GM13977 (cell line): ENCODE measurements at places on chromosomes 7 and 10.

- DNase-seq = no peak
Measured at GRCh38 chr7:42671627-42672026, 240.2 kb downstream of the C7orf25 start.

DNA sequence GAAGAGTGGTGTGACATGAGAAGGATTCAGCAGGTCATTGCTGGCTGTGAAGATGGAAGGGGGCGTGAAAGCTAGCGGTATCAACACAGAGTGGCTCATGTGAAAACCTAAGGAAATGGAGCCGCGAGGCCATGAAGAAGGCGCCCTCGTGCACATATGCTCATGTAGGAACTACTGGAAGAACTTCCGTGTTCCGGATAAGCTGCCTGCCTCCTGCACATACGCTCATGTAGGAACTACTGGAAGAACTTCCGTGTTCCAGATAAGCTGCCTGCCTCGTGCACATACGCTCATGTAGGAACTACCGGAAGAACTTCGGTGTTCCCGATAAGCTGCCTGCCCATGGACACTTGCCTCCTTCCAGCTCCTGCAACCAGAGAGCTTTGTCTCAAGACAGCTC is 179.1 kb downstream of the SDK1 start:
- no peak for DNase-seq

DNA sequence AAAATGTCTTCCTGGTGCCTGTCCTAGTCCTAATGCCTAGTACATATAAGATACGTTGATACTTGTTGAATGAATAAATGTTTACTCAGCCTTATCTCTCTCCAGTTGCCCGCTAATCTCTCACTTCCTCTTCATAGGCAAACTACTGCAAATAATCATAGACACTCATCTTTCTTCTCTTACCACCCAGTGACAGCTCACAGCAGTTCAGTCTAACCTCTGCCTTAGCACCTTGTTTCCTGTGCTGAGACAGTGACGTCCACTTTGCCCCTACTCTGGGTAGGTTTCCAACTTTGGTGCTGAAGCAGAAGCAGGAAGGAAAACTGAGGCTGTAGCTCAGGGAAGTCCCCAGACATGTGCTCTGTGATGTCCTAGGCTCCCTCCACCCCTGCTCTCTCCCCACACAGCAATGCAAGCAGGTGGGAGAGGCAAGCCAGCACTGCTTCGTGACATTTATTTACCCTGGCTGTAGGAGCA is 45.5 kb upstream of the RHOBTB1 start:
- DNase-seq = no peak

GRCh38 chr10:123398180-123398591 is 244.0 kb downstream of the BUB3 start:
- peak; percentile 78 for DNase-seq

DNA sequence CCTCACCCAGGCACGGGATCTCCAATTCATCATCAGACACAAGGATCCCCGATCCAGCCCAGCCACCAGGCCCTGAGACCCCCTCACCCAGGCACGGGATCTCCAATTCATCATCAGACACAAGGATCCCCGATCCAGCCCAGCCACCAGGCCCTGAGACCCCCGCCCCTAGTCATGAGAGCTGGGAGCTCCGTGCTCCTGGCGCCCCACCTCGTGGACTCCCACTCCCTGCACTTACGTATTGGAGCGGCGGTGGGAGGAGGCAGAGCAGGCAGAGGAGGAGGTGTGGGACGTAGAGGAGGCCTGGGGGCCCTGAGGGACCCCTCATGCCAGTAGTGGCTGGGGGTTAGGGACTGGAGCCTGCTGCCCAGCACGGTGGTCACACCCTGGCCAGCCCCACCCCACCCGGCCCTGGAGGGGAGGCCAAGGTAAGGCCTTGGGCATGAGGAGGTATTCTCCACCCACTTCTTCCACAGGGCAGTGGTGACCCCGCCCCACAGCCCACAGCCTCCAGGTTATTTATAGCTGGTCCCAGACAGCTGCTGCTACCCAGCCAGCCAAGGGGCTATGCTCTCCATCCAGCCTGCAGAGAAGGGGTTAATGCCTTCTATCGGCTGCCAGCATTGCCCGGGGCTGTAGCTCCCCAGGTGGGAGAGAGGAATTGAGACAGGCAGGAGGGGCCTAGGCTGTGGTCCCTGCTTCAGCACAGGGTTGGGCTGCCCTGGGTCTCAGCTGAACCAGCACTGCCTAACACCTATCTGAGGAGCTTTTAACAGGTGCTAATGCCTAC is 17.6 kb upstream of the CRHR2 start:
- no peak for DNase-seq
